ENCODE measurements at places on chromosomes 12 and 14.

- DNase-seq, result peak; percentile 42
Observed at GRCh38 chr12:69102856-69103255, 136.5 kb upstream of the CPSF6 start.

DNA sequence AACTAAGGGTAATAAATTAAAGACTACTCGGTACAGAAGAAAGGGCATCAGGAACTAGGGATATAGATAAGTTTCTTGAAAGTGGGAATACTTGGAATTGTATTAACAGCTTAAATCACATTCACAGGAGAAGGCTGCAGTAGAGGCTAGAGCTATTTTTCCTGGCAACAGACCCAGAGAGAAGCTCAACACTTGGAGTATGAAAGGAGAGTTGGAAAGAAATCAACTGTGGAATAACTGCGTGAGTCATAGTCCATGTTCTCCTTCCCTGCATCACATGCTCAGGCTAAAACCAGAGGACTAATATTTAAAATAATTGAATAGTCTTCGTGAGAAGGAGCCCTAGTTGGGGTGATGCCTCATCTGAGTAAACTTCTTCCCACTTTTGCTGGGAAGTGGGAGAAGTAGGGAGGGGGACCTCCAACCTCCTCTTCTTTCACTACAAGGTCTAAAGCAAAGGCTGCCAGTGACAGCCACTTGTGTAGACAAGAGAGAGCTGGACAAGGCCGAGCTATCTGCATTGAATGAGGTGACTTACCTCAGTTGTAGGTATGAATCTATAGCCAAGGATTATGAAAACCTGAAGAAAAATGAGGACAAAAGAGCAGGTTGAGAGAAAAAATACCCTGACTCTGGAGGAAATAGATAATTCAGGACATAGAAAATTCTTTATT, 32.7 kb downstream of the DYRK2 start:
- no peak for DNase-seq

DNA sequence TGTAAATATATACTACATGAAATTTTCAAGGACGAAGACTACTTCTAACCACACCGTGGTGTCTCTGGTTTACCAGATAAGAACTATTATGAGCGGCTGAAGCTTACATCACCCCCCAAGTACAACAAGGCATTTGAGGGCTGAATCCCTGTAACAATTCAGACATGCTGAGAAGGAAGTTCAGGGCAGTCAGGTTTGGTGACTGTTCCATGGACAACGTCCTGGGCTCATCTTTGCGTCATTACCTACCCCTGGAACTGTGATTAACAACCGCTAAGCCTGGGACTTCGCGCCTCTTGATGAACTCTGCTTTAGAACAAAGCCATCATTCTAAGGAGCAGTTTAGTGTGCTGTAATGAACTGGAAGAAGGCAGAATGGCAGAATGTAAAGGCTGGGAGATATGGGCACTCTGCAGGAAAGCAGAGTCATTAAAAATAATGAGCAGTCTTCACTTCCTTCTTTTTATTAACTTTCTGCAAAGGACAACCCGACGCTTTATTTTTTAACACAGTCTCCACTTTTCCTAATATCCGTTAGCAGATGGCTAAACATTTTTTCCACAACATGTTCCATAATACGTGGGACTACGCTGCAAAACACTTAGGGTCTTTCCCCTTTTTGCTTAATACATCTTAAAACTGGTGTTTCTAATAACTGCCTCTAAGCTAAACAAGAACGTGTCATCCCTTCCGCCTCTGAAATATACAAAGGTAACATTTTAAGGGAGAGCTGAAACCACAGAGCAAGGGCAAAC, 263.2 kb downstream of the ADAMTS20 start:
- DNase-seq, result no peak

DNA sequence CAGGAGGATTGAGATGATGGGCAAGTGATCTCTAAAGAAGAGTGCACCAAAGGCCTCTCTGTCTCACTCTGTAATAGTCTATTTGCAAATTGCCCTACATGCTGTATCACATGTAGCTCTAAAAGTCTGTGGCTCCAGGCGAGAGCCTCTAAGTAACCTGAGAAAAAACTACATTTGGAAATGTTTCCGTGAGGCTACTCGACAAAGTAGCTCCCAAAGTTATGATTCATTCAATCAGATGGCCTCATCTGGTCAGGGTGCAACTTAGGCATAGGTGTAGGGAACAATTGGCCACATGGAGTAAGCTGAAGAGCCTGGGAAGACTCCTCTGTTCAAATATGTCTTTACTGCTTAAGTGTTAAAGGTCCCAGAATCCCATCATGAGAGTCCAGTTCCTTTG, 155.4 kb upstream of the PLEKHG7 start:
- DNase-seq, result no peak

DNA sequence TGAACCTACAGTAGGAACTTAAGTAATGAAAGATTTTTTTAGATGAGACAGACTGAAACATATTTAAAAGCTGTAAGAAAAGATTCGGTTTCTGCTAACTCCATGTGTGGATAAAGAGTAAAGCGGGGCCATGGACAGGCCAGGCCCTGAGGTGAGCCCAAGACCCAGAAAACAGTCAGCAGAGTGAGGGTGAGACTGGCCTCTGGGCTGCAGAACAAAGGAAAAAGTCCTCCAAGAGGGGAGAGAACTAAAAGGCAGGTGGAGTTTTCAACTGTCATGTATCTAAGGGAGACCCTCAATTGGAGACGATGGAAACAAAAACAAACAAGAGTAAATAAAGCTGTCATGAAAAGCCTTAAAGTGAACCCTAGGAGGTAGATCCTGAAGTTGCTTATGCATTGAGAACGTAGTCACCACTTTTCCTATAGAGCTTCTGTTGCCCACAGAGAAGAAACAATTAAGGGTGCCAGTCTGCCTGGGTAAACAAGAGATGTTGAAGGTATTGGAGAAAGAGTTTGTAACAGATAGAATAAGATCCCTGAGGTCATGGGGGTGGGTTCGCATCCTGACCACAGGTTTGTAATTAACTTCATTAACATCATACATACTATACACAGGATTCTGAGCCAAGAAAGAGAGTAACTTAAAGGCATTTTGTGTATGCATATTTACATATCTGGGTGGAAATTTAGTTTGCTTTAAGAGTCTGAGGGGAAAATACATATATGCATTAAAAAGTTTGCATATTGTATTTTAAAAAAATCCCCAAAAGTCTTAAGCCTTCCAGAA, 268.7 kb upstream of the PDE3A start:
- DNase-seq, result no peak

GRCh38 chr12:82090165-82090564, 268.0 kb downstream of the CCDC59 start:
- no peak for DNase-seq

GRCh38 chr12:102957339-102958050, at the start of gene ASCL1:
Gene ASCL1, plus strand, starts transcription at chr12:102957674. Its CDS starts 571 bp downstream, at chr12:102958245.
- peak; percentile 76 for DNase-seq

- no peak for DNase-seq
Observed at GRCh38 chr12:51362747-51363342, 16.4 kb upstream of the CELA1 start.

DNA sequence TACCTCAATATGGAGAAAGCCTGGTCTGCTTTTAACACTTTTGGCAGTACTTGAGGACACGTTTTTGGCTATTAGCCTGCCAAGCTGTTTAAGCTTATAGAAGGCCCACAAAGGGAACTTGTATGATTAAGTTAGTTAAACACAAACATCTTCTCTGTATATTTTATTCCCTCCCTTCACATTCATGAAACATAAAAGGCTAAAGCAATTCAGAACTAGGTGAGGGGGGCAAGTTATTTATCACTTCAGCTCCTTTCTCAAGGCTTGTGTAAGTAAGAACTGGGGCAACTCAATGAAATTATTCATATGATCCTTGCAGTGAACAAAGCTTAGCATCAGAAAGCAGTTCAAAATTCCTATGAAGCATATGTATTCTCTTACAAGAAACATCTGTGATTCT, 7.5 kb downstream of the PRICKLE1 start:
- no peak for DNase-seq

GRCh38 chr12:121175383-121176119, 34.4 kb upstream of the P2RX4 start:
- no peak for DNase-seq

GRCh38 chr14:79586989-79587598, 624.2 kb downstream of the DIO2 start:
- DNase-seq, result no peak

GRCh38 chr12:23895792-23896218, 53.7 kb downstream of the SOX5 start:
- no peak for DNase-seq

DNA sequence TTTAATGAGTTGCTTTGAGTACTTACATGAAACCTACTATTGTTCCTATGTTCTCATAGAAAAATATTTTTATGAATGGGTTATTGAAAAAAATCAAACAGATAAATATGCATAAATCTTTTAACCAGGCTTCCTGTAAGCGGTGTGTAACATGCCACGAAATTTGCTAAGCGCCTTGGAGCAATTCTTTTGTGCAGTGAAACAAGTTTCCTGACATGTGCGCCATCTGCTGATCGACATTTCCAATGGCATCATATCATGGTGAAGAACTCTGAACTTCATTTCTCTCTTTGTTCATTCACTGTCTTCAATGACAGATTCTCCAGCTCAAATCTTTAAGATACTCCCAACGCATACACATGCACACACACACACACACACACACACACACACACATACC, 145.6 kb upstream of the NAV3 start:
- DNase-seq, result no peak

- DNase-seq, result peak; percentile 36
Observed at GRCh38 chr12:2583091-2583497, 211.7 kb upstream of the FKBP4 start.

DNA sequence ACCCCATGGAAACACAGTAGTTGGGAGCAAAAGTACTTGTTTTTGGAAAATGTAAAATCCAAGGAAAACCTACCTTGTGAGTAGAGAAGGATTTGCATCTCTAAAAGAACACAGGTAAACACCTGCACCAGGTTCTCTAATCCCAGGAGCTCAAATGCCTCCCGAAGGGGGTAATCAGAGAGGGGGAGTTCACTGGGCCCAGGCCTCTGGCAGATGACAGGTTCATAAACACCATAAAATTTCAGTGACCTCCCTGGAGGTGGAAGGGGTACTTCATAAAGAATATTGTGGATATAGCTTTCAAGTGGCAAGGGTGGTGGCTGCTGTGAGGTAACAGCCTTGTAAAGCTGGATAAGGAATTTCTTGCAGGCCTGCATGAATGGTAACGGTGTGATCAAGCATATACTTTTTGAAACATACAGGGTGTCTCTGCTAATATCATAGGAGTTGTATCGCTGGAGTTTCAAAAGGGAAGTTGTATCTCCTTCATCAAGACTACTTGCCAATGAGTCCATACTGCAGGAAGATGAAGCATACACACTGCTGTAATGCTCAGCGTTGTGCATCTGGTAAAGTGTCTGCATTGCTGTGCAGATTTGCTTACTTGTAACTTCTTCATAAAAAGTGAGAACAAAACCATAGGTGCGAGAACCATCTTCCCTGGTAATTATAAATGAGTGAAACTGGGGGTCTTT, 111.3 kb downstream of the DENND5B start:
- peak; percentile 26 for DNase-seq

GRCh38 chr14:88209273-88209672, 113.8 kb downstream of the KCNK10 start:
- DNase-seq, result peak; percentile 58

DNA sequence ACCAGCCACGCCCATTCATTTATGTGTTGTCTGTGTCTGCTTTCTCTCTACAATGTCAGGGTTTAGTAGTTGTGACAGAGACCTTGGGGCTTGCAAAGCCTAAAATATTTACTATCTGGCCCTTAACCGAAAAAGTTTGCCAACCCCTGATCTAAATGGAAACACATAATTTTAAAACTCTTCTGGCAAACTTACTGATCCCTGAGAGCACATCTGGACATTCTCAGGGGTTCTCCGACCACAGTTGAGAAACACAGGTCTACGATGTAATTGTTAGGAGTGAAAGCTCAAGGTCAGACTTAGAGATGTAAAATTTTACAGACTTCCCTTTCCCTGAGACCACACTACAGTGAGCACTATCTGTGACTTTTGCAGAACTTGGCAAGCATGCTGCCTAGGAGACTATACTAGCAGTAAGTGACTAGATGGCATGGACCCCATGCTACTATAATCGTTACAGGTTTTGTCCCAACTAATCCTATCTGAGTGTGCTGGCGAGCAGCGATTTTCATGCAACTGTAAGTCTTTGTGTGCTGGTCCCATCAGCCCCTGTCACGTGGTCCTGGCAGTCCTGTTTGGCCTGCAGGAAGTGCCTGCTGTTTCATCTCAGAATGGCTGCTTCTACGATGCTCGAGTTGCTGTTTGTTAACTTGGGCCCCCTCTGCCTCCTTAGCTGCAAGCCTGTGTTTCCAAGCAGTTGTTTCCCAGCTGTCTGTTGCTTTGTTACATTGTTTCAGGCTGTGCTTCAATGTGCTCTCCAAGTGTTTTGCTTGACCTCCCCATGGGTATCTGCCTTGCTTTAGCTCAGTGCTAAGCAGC, 21.6 kb downstream of the TMTC2 start:
- no peak for DNase-seq

- DNase-seq, result no peak
Observed at GRCh38 chr12:591167-592023, 71.8 kb downstream of the NINJ2 start.

DNA sequence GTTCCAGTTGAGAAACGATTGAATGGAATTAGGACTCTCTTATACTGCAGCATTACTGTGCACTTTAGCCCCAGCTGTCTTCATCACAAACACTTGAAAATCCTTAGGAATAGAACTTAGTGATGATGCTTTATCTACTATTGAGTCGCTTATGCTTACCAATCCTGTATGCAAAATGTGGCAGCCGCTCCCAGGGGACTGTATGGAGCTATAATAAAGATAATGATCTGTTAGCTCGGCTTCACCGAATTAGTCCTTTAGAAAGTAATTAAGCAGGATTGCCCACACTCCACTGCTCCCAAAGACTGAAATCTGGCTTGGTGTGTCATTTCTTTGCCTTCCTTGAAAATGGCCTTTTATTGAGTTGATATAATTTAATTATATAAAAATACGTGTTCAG, 10.6 kb downstream of the EML1 start:
- no peak for DNase-seq

- DNase-seq, result no peak
Observed at GRCh38 chr12:112381406-112381882, 787 bp downstream of the HECTD4 start.

- no peak for DNase-seq
Observed at GRCh38 chr14:90569606-90570387, 173.0 kb downstream of the CALM1 start.

DNA sequence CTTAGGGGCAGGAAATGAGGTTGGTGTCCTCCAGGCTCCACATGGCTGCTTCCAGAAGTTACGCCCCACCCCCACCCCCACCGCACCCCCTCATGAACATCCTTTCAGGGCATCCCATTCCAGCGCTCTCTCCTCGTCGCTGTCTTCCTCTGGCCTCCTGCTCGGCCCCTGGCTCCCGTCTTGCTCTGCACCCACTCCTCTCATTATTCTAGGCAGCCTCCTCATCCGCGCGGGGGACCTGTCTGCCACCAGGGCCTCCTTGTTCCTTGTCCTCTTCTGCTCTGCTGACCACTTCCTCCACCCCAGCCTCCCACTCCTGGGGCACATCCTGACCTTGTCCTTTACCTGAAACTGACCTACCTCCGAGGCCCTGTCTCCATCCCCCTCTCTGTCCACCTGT, 29.8 kb upstream of the PLEKHG6 start:
- no peak for DNase-seq

Data from B cell (primary cell).